ENCODE measurements at places on chromosomes 16 and 17. TPM values are rescaled to one million over a fixed set of nuclear protein-coding genes. Genes with fewer than 3 reads are reported as not detected.

DNA sequence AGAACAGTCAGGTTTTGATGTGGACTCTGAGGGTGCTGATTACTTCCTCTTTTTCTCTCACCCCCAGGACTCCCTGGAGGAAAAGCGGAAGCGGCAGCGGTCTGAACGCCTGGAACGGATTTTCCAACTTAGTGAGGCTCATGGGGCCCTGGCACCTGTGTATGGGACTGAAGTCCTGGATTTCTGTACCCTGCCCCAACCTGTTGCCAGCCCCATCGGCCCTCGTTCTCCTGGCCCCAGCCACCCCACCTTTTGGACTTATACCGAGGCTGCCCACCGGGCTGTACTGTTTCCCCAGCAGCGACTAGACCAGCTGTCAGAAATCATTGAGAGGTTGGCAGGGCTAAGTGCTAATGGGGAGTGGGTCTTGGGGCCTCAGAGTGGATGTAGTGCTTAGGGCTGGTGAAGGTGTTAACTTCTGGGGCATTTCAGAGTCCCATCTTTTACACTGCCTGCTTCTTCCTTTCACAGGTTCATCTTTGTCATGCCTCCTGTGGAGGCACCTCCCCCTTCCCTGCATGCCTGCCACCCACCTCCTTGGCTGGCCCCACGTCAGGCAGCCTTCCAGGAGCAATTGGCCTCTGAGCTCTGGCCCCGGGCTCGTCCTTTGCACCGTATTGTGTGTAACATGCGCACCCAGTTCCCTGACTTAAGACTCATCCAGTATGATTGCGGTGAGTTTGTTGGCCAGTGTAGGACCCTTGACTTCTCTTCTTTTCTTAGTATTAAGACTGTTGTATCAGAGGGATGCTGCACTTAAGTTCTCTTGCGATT, 19.1 kb upstream of the PHKG2 start:
- no peak for DNase-seq

DNA sequence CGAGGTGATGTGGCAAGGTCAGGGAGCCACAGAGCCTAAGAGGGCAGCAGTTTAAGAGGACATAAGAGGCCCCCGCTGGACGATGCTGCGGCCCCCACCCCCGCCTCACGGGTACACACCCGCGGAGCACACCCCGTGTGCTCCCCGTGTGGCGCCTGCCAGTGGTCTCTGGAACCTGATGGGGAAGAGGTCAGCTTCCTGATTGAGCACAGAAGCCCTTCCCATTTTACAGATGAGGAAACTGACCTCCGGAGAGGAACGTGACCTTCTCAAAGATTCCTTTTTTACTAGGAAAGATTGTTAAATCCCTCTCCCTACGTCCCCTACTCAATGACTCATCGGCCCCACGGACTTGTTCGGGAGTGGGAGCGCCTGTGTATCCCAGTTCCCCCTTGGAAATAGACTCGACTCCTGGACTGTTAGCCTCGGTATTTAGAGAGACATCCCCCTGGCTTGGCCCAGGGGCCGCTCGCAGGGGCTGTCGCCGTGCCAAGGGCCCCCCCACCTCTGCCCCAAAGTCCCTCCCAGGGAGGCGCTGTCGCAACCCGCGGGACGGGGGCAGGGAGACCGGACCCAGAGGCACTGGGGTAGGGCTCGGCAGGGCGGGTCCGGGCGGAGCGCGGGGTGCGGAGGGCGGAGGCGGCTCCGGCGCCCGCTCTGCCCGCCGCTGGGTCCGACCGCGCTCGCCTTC, at the start of gene ABCC3:
ABCC3 (plus strand) TSS at position 658 of the 691 bp plus-strand sequence. CDS start 56 bp downstream, outside the sequence.
- DNase-seq = peak; percentile 78

IGFBP4 gene
- total RNA-seq = 62.5 TPM

ZNF205 gene
- 26.7 TPM for total RNA-seq

EMP2 gene
- 41.7 TPM for total RNA-seq

IL32 gene
- 8.5 TPM for total RNA-seq

- no peak for DNase-seq
Measured at GRCh38 chr17:74079537-74080300, 123.8 kb upstream of the RPL38 start.

DNA sequence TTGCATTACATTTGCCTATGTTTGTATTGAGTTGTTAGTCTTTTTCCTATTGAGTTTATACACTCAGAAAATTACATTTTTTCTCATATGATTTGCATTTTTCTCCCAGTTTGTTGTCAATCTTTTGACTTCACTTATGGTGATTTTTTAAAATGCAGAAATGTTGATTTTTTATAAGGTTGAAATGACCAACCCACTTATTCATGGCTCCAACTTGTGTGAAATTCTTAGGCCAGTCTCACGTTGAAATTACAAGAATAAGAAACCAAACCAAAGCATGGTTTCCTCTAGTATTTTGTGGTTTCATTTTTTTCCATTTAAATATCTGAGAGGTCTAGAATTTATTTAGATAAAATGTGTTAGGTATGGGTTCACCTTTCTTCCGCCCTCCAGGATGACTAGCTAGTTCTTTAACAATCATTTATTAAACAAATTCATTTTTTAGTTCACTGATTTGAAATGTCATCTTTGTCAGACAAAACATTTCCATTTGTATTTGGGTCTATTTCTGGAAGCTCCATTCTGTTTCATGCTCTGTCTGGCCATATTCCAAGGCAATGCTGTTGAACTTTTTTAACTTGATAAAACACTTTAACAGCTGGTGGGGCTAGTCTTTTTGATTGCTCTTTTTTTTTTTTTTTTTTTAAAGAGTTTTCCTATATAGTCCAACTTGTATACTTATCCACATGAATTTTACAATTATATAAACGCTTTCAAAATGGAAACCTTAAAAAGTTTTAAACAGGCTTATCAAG, 40.0 kb downstream of the FAM20A start:
- DNase-seq = no peak

GRCh38 chr16:649631-650030, 466 bp downstream of the WDR90 start:
- peak; percentile 36 for DNase-seq

- DNase-seq = no peak
Measured at GRCh38 chr17:73879987-73880386, 235.7 kb upstream of the SDK2 start.

GRCh38 chr16:24499193-24499814, 40.1 kb upstream of the RBBP6 start:
- peak; percentile 49 for DNase-seq

RAB11FIP4 gene
- total RNA-seq = 58.3 TPM
